GM20000 (cell line): ENCODE measurements at places on chromosomes 4 and X.

- peak; percentile 22 for DNase-seq
Measured at GRCh38 chrX:153635788-153636668, 11.0 kb upstream of the DUSP9 start.

DNA sequence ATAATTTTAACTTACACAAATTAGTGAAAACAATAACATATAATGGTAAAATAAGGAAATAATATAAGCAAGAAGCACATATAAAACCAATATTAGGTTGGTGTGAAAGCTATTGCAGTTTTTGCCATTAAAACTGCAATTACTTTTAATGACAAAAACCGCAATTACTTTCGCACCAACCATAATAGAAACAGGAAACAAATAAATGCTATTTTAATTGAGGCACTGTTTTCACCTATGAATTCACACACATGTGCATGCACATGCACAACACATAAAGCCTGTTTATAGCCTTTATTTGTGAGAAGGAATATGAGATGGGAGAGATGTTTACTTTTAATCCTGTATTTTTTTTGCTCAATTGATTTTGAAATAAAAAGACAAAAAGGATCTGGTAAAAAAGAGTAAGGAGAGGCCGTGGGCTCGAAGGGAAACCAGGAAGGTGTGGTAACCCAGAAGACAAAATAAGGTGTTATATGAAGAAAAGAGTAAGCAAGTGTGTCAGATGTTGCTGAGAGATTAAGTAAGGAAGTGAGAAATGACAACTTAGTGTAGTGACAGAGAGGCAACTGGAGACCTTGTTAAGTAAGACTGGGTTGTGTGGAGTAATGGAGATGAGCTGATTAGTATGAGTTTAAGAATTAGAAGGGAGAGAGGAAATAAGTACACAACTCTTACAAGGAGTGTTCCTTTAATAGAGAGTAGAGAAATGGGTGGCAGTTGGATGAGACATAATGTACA, 69.0 kb downstream of the KLHL13 start:
- DNase-seq: no peak

DNA sequence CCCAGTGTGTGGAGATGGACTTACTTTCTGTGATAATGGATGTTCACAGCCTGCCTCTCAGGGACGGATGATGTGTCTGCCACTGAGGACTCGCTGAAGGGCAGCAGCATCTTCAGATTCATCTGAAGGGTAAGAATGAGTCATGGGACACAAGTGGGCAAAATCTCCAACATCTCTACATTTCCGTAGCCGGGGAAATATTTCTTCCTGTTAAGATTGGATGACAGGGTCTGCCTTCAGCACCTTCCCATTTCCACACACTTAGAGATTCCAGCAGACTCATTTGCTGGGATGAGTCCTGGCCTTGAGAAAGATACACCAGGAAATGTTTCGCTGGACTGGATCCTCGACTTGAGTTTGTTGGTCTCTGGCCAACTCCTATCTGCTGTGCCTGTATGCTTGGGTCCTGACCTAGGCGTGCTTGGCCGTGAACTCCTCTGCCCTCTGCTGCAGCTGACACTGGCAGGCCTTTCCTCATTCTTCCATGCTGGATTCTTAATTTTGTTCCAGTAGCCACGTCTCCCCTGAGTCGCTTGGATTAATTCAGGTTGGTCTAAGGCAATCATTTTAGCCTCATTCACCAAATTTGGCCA, 46.5 kb upstream of the SOD3 start:
- DNase-seq: no peak

DNA sequence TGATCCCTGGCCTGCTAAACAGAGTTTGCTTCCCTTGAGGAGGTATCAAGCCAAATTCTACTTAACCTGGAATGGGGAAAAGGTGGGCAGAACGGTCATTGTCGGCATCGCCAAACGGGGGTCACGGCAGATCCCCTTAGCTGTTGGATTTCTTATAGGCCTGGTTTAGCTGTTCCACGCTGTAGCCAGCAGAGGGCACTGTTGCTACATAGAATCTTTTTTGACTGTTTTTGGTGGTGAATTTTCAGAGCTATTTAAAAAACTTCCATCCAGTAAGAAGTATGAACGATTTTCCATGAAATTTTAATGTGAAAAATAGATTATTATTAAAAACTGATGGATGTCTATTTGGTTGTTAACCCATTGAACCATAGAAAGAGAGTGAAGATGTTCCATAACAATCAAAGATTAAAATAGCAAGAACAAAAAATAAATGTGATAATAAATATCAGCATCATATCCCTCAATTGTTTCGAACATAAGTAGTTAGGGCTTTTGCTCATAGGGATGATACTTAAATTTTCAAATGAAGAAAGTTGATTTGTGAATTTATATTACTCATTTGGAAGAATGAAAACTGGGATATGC, 56.6 kb downstream of the LINC00632 start:
- DNase-seq: peak; percentile 25

- no peak for DNase-seq
Measured at GRCh38 chr4:76624241-76624681, 189.2 kb downstream of the SHROOM3 start.

- DNase-seq: no peak
Measured at GRCh38 chrX:150504397-150505182, 63.8 kb upstream of the MTM1 start.

GRCh38 chr4:87895964-87896621, 63.3 kb downstream of the MEPE start:
- no peak for DNase-seq

DNA sequence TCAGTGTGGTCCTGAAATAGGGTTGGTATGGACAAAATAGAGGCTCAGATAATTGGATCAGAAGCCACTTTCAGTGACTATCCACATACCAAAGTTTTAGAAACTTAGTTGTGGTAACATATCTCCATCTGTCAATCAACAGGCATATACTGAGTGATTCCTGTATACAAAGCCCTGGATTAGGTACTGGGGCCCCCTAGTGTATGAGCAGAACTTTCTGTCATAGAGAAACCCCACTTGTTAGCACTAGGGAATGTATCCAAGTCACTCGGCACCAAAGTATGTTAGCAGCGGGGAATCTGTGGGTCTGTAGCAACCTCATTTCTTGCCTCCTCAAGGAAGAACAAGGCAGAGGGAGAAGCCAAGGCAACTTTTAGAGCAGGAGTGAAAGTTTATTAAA, 50.7 kb downstream of the MAP7D3 start:
- peak; percentile 13 for DNase-seq

GRCh38 chrX:38000706-38001105, 5.6 kb upstream of the SYTL5 start:
- no peak for DNase-seq

- no peak for DNase-seq
Measured at GRCh38 chr4:28682847-28683246, 1822.2 kb downstream of the STIM2 start.

GRCh38 chr4:161364681-161365080, 799.1 kb downstream of the FSTL5 start:
- no peak for DNase-seq

- DNase-seq: no peak
Measured at GRCh38 chr4:77021614-77022089, 54.1 kb downstream of the CCNI start.

DNA sequence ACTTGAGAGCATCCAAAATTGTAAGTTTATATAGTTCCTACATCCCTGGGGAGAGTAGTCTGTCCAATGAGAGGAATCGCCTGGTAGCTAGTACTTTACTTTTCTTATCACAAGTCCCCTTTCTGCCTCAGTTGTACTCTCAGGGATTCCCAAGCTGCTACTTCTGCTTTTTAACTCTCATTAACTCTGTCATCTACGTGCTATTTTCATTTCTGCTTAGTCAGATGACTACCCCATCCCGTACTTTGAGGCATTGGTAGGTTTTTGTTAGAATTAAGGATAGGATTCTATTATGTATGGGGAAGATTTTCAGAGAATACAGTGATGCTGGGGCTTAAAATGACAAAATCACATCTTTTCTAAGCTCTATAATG, 24.7 kb downstream of the RBPJ start:
- no peak for DNase-seq

DNA sequence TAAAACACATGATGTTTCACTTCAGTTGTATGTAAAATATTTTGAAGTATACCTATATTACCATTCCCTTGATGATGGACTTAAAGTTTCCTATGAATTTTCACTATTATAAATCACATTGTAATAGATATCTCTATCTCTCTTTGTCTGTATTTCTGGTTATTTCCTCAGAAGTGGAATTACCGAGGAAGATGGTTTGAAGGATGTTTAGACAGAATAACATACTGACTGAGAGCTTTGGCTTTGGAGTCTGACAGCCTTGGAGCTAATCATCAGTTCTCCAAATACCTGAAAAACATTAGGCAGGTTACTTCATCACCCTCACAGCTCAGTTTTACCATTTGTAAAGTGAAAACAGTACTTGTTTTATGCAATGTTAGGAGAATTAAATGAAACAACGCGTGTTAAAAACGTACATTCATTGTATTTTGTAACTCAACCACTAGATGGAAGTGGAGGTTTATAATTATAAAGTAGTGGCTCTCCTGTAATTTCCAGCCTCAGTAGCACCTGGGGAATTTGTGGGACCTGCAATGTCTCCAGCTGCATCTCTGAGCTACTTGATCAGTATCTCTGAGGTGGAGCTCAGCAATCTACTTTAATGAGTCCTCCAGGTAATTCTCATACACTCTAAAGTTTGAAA, 14.3 kb downstream of the JCHAIN start:
- DNase-seq: peak; percentile 33
